Activated CD4-positive, alpha-beta T cell treated with anti-CD3 and anti-CD28 coated beads, Interleukin-2, amount 50 U/mL, for 1 hour (primary cell): ENCODE measurements at places on chromosomes 3 and 15.

- DNase-seq, result no peak
These were observed 35.1 kb downstream of the APBA2 start for GRCh38 chr15:28920781-28921331.

- no peak for DNase-seq
These were observed 180.3 kb downstream of the ABHD5 start for GRCh38 chr3:43870844-43871626.

GRCh38 chr15:72751751-72752455, 31.7 kb downstream of the ADPGK start:
- no peak for DNase-seq

- no peak for DNase-seq
These were observed 25.7 kb downstream of the HMCES start for GRCh38 chr3:129304146-129304961.

GRCh38 chr15:100934166-100934565, 15.0 kb downstream of the LRRK1 start:
- no peak for DNase-seq

DNA sequence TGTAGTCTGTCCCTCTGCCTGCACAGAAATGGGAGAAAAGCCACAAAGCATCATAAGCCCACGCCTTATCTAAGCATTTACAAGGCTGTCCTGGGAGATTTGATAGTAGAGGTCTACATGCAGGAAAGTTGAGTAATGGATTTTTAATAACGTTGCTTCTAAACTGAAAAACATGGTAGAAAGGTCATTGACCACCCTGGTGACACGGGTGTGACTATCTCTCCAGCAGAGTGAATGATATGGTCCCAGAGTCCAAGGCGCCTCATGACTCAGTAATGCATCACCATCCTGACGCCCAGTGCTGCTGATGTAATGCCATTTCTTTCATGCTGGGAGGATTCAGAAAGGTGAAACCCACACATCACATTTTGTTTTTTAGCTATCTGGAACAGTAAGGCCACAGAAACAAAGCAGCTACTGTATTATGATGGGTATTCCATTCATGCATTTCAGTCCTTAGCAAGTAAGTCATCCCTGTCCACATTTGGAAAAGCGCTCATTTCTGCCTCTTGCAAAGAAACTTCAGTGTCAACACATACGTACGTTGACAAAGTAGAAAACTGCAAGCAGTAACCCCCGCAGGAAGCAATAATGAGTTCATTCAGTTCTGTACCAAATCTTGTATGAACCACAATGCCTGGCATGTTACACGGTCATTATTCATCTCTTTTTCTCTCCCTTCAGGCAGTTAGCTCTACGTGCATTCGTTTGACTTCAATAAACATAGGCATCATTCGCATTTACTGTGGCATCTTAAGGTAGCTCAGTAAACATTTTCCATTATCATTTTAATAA, 483.5 kb downstream of the GABRG3 start:
- DNase-seq, result no peak

- no peak for DNase-seq
These were observed 255.6 kb upstream of the CNTN4 start for GRCh38 chr3:1843111-1843510.

- DNase-seq, result no peak
These were observed 150.2 kb downstream of the GSK3B start for GRCh38 chr3:119944091-119944490.

DNA sequence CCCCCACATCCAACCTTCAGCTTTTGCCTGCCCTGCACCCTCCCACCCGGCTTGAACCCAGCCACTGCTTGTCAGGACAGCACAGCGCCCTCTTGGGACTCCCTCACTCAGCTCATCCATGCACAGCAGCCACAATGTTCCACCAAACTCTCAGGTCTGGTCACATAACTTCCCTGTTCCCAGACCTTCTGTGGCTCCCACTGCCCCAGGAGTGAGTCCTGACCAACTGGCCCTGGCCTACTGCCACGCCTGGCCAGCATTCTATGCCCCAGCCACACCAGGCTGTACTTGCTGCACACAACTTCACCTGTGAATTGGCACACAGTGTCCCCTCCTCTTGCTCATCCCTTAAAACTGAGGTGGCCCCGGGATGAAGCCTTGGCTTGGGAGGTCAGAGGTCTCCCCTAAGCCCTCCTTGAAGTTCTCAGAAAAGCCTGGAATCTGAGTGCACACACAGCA, 21.0 kb downstream of the PLXNB1 start:
- no peak for DNase-seq

GRCh38 chr15:47822048-47822447, 104.7 kb downstream of the SEMA6D start:
- DNase-seq, result no peak

- DNase-seq, result no peak
These were observed 42.8 kb downstream of the ZNF609 start for GRCh38 chr15:64503197-64503596.

- no peak for DNase-seq
These were observed 1.8 kb downstream of the CCRL2 start for GRCh38 chr3:46408853-46409252.

DNA sequence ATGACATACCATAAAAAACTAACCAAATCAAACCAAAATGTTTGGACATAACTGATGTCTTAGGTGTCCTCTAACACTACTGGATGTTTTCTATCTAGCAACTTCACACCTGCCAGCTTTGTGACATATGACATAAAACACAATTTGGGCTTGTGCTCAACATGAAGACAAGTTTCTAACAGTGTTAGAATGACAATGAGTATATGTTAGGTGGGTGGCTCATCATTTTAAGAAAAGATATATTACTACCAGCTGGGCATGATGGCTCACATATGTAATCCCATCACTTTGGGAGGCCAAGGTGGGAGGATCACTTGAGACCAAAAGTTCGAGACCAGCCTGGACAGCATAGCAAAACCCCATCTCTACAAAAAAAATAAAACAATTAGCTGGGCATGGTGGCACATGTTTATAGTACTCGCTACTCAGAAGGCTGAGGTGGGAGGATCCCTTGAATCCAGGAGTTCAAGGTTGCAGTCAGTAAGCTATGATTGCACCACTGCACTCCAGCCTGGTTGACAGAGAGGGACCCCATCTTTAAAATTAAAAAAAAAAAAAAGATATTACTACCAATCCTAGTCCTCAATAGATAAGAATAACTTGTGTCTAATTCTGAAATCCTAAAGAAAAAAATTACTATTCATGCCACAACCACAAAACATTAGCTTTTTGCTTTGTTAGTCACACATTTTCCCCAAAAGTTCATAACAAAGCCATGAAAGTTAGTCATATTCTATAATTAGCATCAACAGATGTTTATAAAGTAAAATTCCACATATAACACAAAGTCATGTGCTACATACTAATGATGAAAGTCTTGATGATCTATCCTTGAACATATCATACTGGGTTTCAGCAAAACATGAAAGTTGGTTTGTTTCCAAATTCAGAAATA, 59.9 kb downstream of the LRRFIP2 start:
- DNase-seq, result no peak

GRCh38 chr15:64013179-64014062, 32.9 kb downstream of the DAPK2 start:
- no peak for DNase-seq

DNA sequence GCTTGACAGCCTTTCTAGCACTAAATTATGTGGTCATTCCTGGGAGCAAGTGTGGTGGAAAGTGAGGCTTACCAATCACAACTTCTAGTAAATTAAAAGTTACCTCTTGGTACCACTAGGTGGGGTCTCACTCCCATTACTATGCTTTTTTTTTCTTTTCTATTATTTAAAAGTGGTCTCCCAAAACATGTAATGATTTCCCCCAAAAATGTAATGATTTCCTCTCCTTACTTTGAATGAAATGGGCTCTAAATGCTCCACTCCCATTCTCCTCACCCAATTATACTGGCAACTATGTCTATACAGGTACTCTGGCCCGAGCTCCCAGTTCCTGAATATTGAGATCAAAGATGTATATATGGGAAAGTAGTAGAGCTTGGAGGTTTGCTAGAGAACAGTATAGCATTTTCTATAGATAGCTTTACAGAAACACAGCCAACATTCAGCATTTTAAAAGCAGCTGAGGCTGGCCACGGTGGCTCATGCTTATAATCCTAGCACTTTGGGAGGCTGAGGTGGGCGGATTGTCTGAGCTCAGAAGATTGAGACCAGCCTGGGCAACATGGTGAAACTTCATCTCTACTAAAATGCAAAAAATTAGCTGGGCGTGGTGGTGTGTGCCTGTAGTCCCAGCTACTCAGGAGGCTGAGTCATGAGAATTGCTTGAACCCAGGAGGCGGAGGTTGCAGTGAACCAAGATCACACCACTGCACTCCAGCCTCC, 70.9 kb downstream of the DCUN1D1 start:
- DNase-seq, result no peak

- DNase-seq, result no peak
These were observed 7.5 kb downstream of the CDC25A start for GRCh38 chr3:48180531-48181253.

- no peak for DNase-seq
These were observed 114.0 kb downstream of the RFTN1 start for GRCh38 chr3:16399473-16399872.

- no peak for DNase-seq
These were observed 529.8 kb upstream of the NAALADL2 start for GRCh38 chr3:174329321-174329720.

DNA sequence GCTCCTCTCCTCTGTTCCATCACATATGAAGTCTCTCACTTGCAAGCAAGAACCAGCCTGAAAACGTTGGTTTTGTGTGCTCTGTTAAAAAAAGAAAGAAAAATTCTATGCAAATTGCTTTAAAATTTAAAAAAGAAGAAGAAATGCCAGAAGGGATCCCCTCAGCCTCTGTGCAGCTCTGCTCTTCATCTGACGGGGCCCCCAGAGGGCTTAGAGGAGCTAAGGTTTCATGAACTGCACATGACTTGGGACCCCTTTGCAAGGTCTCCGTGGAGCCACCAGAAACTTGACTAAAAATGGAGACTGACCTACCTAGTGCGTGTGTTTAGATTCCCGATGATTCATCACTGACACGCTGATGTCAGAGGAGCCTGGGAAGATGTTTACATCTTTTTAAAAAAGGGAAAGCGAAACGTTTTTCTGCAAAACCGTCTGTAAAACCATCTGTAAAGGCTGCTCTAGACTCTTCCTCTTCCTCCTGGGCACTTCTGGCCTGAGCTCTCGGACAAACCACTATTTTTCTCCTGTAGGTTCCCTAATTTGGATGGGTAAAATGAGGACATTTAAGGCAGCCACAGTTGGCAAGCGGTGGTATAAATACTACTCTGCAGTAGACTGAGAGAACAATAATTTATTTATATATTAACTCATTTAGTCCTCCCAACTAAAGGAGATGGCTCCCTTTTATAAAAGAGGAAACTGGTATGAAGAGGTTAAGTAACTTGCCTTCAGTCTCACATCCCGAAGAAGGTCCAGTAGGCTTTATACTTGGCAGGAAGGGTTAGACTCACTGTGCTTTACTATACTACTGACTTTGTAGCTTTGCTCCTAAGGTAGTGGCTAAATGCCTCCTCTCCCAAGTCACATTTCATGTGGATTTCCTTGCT, 67.2 kb upstream of the POLG start:
- no peak for DNase-seq

GRCh38 chr3:40299721-40300335, 9.7 kb upstream of the EIF1B start:
- no peak for DNase-seq

DNA sequence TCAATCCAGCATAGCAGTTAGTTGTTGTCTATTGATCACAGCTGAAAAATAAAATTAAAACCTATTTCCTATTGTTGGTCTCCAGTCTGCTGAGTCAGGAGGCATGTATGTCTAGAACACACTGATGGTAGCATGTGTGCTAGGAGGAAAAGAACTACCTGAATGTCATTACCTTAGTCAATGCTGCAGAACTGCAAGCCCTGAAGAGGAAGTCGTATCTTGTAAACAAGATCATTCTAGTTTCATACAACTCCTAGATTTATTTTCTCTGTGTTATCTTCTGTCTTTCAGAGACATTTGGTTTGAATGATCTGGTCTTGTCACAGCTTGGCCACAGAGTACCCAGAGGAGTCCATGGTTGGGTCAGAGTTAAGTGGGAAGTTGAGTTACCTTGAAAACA, 110.0 kb upstream of the MRPL3 start:
- no peak for DNase-seq

DNA sequence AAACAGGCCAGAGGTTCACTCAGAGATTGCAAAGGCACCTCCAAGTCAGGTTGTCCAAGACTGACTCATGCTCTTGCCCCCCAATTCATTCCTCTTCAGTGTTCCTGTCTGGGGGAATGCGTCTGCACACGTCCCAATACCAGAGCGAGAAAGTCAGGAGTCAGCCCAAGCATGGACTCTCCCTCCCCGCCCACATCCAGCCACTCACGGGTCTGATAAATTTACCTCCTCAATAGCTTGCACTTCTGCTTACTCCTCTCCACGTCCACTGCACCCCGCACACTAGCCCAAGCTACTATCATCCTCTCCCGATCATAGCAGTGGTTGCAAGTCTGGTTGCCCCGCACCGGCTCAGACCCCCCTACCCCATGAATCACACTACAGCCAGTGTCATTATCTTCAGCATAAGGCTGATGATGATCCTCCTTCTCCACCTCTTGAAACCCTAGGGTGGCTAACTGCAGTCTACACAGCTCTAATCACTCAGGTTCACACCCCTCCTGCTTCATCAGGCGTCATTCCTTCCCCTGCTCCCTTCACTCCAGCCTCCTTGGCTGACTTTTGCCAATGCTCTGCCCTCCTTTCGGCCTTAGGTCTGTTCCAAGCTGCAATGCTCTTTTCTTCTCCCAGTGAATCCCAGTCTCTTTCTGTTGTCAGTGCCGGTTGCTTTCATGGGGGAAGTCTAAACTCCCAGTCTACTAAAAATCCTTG, 27.6 kb upstream of the MYO1E start:
- no peak for DNase-seq

- no peak for DNase-seq
These were observed 7.0 kb downstream of the TMEM40 start for GRCh38 chr3:12752102-12752501.

DNA sequence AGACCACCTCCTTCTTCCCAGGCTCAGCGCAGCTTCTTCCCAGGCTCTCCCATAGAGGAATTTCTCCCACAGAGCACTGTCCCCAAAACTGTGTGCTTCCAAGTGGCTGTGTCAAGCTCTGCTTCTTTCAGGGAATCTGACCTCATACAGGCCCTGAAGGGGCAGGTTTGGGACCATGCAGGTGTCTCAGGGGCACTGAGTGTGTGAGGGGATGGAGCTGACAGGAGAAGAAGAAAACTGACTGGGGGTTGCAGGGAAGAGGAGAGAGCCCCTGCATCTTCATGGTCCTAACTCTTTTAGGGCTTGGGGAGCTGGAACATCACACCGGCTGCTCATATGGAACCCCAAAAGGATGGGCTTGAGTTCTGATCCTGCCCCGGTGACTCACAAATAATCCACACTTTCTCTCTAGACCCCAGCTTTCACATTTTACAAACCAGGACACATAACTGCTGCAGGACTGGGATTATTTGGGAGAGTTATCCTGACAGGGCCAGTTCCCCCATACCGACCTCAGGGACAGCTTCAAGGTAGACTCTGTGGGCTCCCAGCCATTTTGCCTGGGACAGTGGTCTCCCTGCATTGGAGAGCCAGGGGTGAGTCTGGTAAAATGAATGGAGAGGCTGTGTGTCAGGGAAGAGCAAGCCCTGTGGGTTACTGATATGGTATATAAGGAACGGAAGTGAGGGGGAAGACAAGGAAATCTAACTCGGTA, 316.1 kb downstream of the TLE3 start:
- no peak for DNase-seq
